ENCODE measurements at places on chromosomes 16 and 17.

- DNase-seq, result no peak
Measured at GRCh38 chr16:29117631-29118030, 132.8 kb downstream of the LAT start.

GRCh38 chr16:80766798-80767197 is 37.6 kb downstream of the CDYL2 start:
- no peak for DNase-seq

GRCh38 chr17:50429793-50430192 is 3.8 kb downstream of the ACSF2 start:
- no peak for DNase-seq

DNA sequence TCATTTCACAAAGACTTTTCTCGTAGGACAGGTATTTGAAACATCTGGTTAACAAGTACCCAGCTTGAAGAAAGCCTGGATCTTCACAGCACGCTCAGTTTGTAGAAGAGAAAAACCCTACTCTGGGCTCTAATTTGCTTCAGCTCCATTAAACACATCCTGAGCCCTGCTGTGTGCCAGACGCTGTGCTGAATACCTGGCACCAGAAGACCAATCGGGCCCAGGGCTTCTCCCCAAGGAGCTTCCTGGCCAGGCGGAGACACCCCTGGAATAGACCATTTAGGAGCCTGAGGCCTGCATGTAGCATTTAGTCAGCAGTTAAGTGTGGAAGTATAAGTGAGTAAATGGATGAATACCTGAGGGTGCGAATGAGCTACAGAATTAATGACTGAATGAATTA is 8.9 kb upstream of the ABAT start:
- DNase-seq, result no peak

DNA sequence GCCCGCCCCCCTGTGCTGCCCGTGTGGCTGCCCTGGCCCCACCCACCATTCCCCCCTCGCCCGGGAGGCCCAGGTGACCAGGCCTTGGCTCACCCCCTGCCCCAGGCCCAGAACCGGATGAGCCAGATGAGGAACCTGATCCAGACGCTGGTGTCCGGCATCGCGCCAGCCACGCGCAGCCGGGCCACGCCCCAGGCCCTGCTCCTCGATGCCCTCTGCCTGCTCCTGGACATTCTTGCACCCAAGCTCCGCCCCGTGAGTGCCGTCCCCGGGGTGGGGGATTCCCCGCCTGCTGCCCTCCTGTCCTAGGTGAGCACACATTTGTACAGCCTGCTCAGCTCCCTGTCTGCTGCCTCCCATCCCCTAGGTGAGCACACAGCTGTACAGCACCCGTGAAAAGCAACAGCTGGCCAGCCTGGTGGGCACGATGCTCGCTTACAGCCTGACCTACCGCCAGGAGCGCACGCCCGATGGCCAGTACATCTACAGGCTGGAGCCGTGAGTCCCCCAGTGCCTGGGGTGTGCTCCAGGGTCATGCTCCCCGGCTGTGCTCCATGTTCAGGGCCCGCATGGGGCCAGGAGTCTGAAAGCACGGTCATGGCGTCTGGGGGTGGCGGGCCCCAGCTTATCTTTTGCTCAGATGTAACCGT is 4.8 kb downstream of the GNG13 start:
- no peak for DNase-seq

GRCh38 chr16:69796285-69797118 is 34.4 kb downstream of the WWP2 start:
- DNase-seq, result peak; percentile 25

GRCh38 chr17:40100669-40101366 is 429 bp upstream of the NR1D1 start:
- peak; percentile 95 for DNase-seq

GRCh38 chr16:9056061-9056460 is 35.4 kb upstream of the HAPSTR1 start:
- DNase-seq, result no peak

DNA sequence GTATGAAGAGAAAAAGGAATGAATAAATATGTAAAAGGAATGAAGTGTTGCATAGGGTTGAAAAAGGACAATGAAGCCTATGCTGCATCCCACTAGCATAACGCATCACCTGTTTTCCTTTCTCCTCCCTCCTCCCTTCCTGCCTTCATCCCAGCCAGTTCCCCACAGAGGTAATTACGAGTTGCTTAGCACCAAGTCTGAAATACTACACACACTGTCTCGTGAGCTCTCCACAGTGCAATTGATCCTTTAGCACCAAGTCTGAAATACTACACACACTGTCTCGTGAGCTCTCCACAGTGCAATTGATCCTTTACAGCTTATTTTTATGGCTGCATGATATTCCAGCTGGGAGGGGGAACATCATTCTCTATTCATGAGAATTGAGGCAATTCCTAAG is 1.1 kb upstream of the DRC7 start:
- no peak for DNase-seq

GRCh38 chr16:73233846-73234424 is 186.0 kb upstream of the ZFHX3 start:
- no peak for DNase-seq

GRCh38 chr16:89375686-89376085 is 114.7 kb downstream of the ANKRD11 start:
- DNase-seq, result no peak

GRCh38 chr17:8108972-8109660 is 9.2 kb downstream of the ALOXE3 start:
- DNase-seq, result no peak

- DNase-seq, result no peak
Measured at GRCh38 chr16:84139628-84140258, 5.2 kb downstream of the HSDL1 start.

DNA sequence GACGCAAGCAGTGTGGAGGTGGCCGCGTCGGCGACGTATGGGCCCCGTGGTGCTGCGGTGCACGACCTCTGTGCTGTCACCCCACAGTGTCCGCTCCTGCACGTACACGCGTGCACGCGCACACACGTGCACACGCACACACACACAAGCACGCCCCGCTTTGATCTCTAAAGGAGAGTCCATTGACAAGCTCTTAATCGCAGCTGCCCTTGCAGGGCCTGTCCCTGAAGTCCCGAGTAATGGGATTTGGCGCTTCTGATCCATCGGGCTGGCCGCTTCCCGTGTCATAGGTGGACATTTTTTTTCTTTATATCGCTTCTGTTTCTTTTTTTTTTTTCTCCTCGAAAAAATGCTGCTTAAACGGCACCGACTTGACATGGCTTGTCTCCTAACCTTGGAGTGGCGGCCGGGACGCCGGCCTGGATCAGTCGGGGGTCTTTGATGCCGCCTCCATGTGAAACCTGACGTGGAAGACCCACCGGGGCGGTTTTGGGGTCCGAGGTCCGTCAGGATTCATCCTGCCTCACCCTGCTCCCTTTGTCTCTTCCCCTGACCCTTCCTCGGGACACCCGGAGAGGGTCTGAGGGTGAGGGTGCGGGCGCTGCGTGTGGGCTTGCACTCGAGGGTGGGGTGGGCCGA is 8.3 kb upstream of the AXIN1 start:
- no peak for DNase-seq

GRCh38 chr16:50671644-50672260 is 9.4 kb downstream of the SNX20 start:
- no peak for DNase-seq

DNA sequence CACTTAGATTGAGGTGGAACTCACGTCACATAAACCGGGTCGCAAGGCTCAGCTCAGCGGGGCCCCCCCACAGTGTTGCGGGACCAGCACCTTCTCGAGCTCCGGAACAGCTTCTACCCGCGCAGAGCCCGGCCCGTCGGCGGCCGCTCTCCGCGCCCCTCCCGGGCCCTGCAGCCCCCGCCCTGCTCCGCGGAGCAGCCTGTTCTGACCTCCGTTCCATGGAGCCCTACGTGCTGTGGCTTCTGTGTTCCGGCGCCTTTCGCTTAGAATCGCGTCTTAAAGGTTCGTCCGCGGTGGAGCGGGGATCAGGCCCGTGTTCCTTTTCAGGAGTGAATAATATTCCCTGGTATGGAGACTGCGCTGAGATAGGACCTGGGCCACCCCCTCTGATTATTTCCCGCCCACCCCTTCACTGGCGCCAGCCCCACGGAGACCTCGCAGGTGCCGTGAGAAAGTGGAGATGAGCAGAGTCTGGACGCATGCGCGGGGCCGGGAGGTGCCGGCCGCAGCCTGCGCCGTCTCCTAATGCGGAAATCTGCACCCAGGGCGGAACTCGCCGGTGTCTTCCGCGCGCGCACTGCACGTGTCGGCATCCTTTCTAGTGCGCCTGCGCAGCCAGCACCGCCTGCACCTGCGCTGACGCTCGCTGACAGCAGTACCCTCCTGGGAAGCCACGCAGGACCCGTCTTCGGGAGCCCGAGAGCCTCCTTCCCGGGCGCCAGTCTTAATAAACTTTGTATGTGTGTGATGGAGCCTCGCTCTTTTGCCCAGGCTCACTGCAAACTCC is 30.9 kb downstream of the ZNF778 start:
- DNase-seq, result no peak

- no peak for DNase-seq
Measured at GRCh38 chr16:74565378-74565777, 41.5 kb downstream of the GLG1 start.

DNA sequence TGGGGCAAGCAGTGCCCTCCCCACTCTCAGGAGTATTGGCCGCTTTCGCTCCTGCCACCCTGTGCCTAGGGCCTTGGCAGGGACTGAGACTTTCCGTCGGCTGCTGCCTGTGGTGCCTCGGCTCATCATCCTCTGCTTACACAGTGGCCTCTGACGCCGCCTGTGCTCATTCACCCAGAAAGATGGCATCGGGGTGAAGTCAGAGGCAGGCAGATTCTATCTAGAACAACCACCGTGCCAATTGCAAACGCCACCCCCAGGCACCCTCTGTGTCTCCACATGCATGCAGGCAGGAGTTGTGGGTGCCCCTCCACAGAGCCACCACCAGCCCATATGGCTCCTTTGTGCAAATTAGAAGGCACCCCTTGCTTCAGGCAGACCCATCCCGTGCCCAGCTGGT is 154.2 kb upstream of the GSE1 start:
- no peak for DNase-seq

- no peak for DNase-seq
Measured at GRCh38 chr16:20049831-20050230, 23.9 kb downstream of the GPR139 start.

GRCh38 chr17:82949984-82950383 is 110.2 kb upstream of the ZNF750 start:
- DNase-seq, result no peak

GRCh38 chr17:6276711-6277110 is 158.2 kb downstream of the AIPL1 start:
- no peak for DNase-seq

- DNase-seq, result no peak
Measured at GRCh38 chr17:6941989-6942388, 53.9 kb upstream of the ALOX12 start.

DNA sequence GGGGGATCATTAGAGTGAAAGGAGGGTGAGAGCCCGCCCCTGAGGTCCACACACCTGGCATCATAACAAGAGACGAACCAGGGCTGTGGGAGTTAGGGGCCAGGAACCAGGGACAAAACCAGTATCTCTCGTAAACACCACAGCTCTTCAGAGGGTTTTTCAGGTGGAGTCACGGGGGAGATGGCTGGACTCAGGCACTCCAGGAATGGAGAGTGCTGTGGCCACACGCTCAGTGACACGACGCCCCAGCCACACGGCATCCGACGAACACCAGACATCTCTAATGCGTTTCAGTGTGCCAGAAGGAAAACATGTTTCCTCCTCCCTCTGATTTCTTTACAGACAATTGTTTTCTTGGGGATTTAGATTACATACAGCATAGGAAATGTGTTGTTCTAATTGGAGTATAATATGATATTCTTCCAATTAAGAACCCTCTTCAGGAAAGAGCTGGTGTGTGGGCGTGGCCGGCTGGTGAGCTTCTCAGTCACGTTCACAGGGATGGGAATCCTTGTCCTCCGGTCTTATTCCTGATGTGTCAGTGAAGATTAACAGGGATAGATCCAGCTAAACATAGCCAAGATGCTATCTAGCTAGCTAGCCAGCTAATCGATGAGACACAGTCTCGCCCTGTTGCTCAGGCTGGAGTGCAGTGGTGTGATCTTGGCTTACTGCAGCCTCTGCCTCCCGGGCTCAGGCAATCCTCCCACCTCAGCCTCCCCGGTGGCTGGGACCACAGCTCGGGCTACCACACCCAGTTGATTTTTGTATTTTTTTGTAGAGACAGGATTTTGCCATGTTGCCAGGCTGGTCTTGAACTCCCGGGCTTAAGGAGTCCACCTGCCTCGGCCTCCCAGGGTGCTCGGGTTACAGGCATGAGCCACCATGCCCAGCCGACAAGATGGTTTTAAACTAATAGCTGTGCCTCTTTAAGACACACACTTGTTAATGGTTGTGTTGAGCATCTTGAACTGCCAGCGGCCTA is 98.6 kb downstream of the BANP start:
- no peak for DNase-seq

GRCh38 chr17:77963441-77963840 is 4.9 kb downstream of the TNRC6C start:
- DNase-seq, result peak; percentile 72

- DNase-seq, result peak; percentile 78
Measured at GRCh38 chr16:20906341-20907255, 6.0 kb downstream of the LYRM1 start.

- no peak for DNase-seq
Measured at GRCh38 chr17:32492264-32492589, 5.4 kb downstream of the CDK5R1 start.

- DNase-seq, result peak; percentile 74
Measured at GRCh38 chr17:68981288-68981687, 26.1 kb upstream of the ABCA8 start.

DNA sequence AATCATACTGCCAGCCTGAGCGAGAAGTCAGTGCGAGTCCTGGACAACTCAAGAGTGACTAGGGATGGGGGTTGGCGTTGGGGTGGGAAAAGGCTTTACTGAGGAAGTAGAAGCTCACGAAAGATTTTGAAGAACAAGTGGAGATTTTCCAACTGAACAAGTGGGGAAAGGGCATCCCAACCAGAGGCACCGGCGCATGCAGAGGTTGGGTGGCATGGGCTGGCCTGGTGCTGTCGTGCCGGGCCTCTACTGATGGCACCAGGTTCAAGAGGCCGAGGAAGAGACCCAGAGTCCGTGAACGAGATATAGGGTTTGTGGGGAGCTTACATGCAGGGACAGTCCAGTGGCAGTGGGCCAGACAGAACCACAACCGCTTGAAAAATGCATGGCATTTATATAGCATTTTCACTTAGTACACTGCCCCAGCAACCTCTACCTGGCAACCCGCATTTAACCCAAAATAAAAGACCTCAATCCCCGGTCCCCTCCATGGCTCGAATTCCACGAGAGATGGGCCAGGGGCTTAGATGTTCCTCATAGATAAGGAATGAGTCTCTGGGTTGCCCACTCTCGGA is 7.7 kb upstream of the ITGA3 start:
- DNase-seq, result no peak

GRCh38 chr16:2987286-2987685 is 7.0 kb upstream of the PKMYT1 start:
- no peak for DNase-seq

- no peak for DNase-seq
Measured at GRCh38 chr17:16371742-16372141, 9.1 kb upstream of the UBB start.

- DNase-seq, result no peak
Measured at GRCh38 chr16:74219706-74220105, 76.9 kb upstream of the PSMD7 start.

GRCh38 chr16:85436636-85437165 is 176.4 kb upstream of the GSE1 start:
- DNase-seq, result no peak

- DNase-seq, result no peak
Measured at GRCh38 chr17:74979408-74980146, 7.0 kb upstream of the HID1 start.

Measured in AG09309 (cell line).